ENCODE measurements at places on chromosomes 12 and 14.

GRCh38 chr12:125186471-125187147, 121.4 kb downstream of the AACS start:
- DNase-seq = no peak

DNA sequence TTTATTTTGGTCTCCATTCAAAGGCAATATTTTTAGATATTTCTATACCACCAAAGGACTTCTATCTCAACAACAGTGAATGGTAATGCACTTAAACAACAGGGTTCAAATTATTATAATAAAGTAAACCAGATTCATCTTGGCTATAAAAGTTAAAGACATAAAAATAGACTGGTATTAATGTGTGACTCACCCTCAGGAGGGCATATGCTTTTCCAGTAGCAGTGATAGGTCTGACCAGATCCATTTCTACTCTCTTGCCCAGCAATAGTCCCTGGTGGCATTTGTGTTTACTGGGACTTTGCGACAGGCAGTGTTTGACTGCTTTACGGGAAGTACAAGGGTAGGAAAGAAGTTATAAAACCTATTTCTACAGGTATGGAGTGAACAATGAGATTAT, 353.2 kb upstream of the ATP2B1 start:
- DNase-seq = no peak

DNA sequence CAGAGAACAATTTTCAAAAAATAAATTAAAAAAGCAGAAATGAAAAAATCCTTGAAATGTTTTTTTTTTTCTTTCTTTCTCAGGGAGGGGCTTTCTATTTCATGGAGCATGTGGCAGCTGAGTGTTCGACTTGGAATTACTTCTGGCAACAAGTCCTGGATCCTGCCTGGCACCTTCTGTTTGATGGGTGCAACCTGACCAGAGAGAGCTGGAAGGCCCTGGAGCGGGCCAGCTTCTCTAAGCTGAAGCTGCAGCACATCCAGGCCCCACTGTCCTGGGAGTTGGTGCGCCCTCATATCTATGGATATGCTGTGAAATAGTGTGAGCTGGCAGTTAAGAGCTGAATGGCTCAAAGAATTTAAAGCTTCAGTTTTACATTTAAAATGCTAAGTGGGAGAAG, 22.5 kb upstream of the HIGD1C start:
- no peak for DNase-seq

DNA sequence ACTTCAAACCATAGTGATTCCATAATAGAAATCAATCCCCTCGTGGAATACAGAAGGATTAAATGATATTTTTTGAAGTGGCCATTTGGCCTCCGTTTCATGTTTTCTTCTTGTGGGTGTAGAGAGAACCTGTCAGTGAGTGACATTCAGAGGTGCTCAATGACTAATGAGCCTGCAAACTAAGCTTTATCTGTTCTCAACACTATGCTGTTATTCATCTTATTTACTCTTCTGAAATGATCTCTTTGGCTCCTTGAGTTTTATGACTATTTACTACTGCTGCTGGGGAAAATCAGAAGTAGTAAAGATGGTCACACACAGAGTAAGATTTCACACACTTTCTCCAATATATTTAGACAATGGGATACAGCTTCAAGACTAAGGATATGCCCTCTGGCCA, 30.4 kb downstream of the ATP2B1 start:
- no peak for DNase-seq

DNA sequence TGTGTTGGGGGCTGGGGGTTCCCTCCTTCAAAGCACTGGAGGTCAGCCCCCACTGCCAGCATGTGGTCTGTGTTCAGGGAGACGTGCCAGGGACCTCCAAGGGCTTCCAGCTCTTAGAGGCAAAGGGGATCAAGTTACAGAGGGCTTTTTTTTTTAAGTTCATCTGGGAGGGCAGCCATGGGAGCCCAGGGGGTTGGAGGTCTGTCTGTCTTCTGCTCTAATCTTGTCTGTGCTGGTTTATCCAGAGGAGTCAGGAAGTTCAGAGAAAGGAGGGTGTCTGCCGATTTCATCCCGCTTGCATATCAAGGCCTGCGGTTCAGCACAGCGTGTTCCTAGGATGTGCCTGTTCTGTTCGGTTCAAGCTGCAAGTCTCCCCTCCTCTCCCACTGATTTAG, 72.2 kb downstream of the TMEM132C start:
- DNase-seq = no peak

All from NCI-H1694 (cell line).